Breast epithelium (tissue), 4 donors: ENCODE measurements at places on chromosomes 2 and 18. TPM values are rescaled to one million over a fixed set of nuclear protein-coding genes. Genes with fewer than 3 reads are reported as not detected.

DNA sequence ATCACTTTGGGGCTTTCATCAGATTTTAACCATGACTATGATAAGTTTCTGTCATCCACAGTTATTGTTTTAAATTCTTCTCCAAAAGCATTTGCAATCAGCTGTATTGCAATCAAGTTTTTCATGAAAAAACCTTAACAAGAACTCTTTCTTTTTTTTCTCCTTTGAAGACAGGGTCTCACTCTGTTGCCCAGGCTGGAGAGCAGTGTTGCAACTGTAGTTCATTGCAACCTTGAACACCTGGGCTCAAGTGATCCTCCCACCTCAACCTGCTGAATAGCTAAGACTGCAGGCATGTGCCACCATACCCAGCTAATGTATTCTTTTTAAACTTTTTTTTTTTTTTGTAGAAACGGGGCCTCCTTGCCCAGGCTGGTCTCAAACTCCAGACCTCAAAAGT is 45.5 kb upstream of the C2orf66 start:
- DNase-seq = no peak

DNA sequence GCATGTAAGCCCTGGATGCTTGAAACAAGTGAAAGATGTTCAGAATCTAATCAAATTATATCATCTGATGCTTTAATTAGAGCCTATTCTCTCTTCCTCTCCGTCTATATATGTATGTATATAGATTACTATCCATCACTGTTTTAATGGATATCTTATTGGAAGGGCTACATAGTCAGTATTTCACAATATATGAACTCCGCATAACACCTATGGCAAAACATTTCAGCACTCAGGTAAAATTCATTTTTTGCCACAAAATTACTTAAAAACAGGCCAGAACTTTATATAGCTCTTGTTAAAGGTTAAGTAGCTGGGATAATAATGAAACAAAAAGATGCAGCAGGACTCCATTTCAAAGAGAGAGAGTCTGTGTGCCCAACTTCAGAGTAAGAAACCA is 1.2 kb downstream of the PJVK start:
- DNase-seq = no peak

DNA sequence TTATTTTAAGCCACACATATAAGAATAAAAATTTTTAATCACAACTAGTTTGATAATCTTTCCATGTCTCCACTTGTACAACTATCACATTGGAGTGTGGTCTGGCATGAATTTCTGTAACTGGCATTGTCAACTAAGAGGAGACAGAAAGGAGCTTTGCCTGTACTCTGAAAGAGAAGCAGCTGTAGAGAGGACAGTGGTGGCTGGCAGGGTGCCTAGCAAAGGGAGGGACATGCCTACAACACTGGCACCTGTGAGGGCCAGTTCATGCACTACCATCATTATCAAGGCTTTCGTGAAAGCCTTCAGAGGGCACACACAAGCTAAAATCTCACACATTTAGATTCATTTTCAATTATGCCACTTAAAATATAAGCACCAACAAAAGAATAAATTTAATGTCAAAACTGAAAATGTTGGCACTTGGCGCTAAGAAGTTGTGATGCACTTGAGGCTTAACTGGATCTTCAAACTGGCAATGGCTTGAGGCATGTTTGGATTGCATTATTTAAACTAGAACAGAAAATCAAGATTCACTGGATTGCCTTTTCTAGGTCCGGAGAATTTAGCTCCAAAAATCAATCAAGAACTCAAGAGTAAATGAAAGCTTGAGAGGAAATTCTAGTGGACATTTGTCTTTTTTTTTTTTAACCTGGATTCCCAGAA is 238.6 kb downstream of the ZNF385B start:
- DNase-seq = no peak

GRCh38 chr18:23521271-23521670 is 18.0 kb downstream of the RMC1 start:
- DNase-seq = no peak

- DNase-seq = peak; percentile 66
Measured at GRCh38 chr2:85924522-85924921, 35.7 kb upstream of the ST3GAL5 start.

DNA sequence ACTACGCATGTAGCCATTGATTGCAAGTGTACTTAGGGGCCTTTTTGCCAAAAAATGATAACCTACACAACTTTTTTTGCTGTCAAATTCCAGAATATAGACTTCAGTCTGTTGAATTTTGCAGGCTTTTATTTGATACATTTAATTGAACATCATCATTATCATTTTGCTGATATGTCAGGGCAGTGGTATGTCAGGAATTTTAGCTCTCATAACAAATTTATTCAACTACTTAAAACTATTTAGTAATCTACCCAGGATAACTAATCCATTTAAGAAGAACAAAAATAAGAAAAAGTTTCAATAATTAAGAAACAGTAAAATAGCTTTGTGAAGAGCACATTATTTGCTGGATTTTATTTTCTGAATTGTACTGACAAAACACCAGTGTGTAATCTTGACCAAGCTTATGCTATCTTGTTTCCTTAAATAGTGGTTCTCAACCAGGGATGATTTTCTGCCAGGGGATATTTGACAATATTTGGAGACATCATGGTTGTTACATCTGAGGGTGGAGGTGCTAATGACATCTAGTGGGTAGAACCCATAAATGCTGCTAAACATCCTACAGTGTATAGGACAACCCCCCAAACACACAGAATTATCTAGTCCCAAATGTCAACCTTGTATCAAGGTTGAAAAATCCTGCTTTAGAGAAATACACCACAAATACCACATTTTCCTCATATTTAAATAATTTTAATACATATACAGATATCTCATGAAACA is 12.1 kb upstream of the TTN start:
- no peak for DNase-seq

DNA sequence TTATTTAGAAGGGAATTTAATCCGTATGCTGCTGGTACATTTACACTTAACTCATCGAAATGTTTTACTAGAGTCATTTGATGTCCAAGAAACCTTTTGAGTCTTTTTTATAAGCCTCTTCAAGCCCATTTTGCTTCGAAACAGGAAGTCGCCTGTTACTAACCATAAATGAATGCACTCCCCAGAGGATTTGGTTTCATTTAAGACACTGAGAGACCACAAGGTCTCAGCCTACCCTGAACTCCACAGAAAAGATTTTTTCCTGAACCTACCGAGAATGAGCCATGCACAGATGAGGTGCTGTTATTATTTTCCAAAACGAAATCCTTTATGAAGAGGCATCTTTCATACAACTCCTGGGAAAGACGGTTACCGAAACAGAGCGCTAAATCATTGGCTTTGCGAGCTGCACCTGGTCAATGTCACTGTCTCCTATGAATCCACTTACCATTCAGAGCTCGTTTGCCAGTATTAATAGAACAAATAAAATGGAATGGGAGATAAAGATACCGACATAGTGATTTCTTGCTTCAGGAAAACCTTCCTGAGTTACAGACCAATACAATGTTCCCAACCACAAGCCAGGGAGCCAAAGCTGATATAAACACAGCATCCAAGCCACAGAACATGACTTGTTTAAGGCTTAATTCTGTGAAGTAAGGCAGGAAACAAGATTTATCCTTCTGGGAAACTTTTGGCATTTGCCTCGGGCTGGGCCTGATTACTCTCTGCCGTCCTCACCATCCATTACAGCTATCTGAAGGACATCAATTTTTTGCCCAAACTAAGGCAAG is 382.1 kb downstream of the OSR1 start:
- no peak for DNase-seq

DNA sequence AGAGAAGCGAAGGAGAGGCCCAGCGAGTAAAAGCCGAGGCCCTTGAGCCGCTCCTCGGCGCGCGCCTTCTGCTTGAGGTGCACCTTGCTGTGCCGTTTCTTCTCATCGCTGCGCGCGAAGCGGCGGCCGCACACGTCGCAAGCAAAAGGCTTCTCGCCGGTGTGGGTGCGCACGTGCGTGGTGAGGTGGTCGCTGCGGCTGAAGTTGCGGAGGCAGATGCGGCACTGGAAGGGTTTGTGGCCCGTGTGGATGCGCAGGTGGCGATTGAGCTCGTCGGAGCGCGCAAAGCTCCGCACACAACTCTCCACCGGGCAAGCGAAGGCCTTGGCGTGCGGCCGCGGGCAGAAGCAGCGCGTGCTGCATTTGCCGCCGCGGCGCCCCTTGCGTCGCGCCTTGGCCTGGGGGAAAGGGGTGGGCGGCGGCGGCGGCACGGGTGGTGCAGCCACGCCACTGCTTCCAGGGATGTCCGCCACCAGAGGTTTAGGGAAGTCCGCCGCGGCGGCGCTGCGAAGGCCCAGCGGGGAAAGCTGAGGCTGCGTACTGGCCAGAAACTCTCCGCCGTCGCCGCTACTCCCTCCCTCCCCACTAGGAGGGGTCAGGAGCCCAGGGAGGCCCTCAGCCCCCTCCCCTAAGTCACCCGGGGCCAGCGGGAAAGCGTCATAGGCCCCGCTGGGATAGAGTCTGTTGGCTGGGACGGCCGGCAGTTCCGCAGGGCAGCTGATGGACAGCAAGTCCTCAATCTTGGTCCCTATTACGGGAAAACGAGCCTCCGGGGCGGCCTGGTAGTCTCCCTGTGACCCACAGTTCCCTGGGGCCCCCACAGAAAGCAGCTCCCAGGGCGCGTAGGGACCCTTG is 1.7 kb downstream of the EGR4 start:
- no peak for DNase-seq

DNA sequence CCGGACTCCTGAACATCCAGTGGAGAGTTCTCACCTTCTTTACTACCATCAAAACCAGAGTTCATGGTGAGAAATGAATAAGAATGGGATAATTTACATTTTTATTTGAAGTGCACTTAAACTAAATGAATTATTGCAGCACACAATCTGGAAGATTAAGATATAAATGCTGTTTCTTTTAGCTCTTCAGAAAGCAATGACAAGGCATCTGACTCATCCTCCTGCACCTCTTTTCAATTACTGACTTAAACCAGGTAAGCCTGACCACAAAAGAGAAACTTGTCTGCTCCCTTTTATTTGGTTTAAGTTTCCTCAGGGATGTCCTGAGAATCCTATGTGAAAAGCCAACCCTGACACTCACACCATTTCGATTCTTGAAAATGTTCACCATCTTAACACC is 720 bp upstream of the DSC2 start:
- DNase-seq = no peak

- no peak for DNase-seq
Measured at GRCh38 chr18:46716336-46716735, 40.5 kb downstream of the ST8SIA5 start.

DNA sequence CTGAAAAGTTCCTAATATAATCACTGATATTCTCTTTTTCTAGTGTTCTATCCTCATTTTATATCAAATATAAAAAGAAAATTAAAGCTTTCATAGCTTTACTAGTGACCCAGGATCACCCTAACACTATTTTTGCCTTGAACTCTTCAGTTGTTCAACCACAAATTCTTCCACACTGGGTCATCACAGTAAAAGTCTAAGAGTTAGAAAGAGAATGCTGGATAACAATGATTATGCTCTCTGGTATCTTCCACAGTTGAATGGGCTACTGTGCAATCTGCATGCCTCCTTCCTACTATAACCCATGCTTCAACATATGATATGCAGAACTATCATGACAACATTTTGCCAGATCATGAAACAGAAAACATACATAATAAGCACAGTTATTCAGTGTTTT is 32.3 kb downstream of the CHN1 start:
- no peak for DNase-seq

GRCh38 chr2:185785851-185786473 is 47.4 kb downstream of the FSIP2 start:
- no peak for DNase-seq

DNA sequence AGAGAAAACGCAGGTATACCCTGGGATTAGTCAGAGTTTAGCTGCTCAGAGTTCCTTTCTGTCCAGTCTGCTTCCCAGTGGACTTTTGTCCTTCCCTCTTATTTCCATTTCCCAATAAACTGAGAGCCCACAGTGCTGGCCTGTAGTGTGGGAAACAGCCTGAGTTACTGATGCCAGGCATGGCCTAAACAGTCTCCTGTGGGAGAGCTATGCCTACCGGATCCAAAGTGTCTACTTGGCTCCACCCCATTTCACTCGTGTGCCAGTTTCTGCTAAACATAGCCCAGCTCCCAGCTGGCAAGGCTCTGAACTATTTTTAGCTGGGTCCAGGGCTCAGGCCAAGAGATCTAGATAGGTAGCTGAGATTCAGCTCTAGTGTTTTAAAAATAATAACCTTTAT is 15.6 kb upstream of the PPP1CB start:
- DNase-seq = peak; percentile 90

DNA sequence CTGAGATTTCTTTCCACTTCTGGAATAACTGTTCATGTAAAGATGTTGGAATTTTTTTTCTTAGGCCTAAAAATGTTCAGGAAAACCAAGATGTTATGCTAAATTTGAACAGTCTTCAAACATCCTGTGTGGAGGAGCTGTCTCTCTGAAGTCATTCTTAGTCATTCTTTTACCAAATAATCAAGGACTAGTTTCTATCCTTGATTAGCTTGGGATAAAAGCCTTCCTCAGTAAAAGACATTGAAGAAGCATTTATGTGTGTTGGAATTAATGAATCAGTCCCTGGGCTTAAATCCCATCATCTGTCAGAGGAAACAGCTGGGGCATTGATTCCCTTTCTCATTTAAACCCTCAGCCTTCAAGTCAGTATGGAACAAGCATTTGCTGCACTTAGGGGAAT is 300.1 kb upstream of the NXPH2 start:
- DNase-seq = no peak

DNA sequence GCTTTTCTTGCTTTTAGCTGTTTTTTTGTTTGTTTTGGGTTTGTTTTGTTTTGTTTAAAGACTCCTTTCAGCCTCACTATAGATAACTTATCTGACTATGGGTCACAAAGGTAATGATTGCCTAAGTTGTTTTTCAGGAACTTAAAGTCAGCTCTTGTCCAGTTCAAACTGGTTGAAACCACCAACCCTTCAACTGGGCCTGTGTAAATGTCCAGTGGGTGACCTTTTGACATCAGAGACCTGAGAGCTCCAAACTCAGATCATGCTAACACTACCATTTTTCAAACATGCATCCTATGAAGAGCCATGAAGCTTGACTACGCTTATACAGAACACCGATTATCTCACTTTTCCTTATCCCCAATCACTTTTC is 144.6 kb upstream of the RMP24 start:
- DNase-seq = no peak

DNA sequence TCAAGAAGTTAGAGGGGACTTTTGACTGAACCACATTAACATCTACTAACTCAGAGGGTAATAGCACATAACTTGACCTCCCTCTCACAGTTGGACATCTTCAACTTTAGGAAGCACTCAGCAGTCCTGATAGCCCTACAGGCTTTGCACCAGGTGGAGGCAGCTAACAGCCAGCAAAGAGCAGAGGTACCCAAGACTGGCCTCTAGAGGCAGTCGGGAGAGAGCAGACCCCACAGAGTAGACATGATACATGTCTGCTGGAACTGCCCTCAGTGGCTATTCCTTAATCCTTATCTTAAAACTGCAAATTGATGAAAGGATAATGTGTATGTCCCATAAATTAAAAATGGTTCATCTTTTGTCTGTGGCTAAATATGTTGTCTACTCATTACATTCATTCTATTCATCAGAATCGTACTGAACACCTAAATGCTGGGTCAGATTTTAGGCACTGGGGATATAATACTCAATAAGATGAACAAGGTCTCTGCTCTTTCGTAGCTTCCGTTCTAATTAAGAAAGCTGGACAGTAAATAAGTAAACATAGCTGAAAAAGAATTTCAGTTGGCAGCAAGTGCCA is 49.8 kb downstream of the CAB39 start:
- DNase-seq = no peak

GRCh38 chr2:42331569-42332284 is 29.3 kb downstream of the COX7A2L start:
- DNase-seq = no peak

- DNase-seq = no peak
Measured at GRCh38 chr2:68031542-68032160, 31.2 kb downstream of the C1D start.

Gene ZC3H8
- 38.3 TPM for total RNA-seq

Gene ANO7
- total RNA-seq = 0.98 TPM

Gene FTCDNL1
- total RNA-seq = 3.7 TPM

Gene RESP18
- not detected for total RNA-seq
